Stimulated activated CD4-positive, alpha-beta T cell treated with anti-CD3 and anti-CD28 coated beads, Interleukin-1b, Interleukin-23, amount 100 ng/mL, for 1 hour (primary cell): ENCODE measurements at places on chromosomes 5 and 9.

GRCh38 chr9:121612511-121612998, 38.9 kb upstream of the DAB2IP start:
- DNase-seq, result no peak

GRCh38 chr5:93677359-93677891, 64.0 kb downstream of the POU5F2 start:
- no peak for DNase-seq

- DNase-seq, result no peak
Observed at GRCh38 chr9:20811872-20812271, 127.8 kb downstream of the FOCAD start.

DNA sequence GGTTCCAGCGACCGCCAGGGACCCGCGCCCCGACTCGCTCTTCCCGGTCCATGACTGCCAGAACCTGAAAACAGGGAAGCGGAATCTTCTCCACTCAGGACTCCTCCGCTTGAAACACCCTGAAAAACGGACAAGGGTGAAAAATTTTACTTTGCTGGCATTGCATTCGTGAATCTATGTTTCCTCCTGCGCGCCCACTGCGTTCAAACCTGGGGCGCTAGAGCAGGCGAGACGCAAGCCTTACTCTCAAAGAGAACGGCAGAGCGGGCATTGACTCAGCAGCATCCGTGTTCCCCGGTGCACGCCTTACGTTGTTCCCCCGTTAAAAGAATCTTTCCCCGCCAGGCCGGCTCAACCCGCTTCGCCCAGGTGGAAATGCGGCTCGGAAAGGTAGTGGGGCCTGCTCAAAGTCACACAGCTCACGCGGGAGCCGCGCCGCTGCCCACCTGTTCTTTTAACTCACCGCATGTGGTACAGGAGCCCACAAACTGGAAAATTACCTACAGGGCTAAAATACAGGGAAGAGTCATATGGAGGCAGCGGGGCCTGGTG, 999 bp upstream of the DRD1 start:
- DNase-seq, result no peak

GRCh38 chr9:88835038-88835466, 156.2 kb upstream of the S1PR3 start:
- no peak for DNase-seq

- no peak for DNase-seq
Observed at GRCh38 chr5:33576726-33577590, 136.2 kb downstream of the TARS1 start.

DNA sequence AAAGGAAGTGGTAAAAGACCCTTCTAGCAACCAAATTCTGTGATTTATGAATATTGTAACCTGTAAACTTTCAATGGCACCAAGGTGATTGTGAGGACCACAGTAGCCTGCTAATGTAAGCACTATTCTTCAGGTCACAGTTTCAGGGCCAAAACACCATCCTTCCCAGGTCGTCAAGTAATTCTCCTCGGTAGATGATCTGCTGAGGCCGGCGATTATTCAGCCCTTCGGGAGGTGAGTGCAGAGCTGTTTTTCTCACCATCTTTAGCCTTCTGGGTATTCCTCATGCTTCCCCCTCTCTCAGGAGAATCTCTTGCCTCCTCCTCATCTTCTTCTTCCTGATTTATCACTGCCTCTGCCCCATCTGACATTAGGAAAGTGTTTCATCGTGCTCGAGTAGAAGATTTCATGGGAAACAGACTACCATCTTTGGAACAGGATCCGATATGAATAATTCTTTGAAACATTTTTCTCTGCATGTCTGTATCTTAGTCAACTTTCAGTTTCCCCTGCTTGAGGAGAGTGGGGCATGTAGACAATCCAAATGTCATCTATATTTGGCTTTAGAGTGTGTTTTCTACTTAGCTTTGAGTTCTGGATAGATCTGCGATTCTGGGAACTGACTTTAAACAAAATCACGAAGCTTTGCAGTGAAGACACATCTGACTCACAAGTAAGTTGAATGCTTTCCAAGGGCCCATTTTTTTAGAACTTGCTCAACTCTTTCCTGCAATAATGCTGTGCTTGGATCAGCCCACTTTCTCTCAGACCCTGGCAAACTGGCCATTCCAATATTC, 173.9 kb downstream of the AOPEP start:
- DNase-seq, result no peak

GRCh38 chr5:180135967-180136629, 64.5 kb upstream of the RNF130 start:
- DNase-seq, result no peak

- DNase-seq, result no peak
Observed at GRCh38 chr5:6792376-6792775, 79.1 kb downstream of the TENT4A start.

GRCh38 chr9:4262735-4263141, 37.1 kb downstream of the GLIS3 start:
- no peak for DNase-seq

DNA sequence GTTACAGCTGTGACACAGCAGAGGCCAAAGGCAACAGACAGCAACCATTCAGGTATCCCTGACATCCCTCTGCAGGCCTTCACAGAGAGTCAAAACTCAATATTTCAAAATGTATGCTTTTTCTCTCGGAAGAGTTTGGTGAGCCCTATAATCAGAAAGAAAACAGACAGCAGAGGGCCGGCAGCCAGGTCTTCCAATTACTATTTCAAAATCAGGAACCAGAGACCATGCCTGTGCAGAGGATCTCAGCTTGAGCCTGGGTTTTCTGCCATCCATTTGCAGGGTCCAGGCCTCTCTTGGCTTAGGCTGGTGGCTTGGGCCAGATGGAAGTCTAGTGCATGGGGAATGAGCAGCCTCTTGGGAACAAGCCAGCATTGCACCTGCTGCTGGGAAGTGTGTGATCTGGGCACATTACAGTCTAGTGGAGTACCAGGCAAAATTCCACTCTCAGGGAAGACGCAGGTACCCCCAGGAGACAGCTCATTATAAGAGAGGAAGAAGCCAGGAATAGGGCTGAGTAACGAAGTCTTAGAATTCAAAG, 231.3 kb downstream of the ENC1 start:
- DNase-seq, result no peak

GRCh38 chr5:138580777-138581176, 5.6 kb upstream of the HSPA9 start:
- DNase-seq, result no peak

- no peak for DNase-seq
Observed at GRCh38 chr5:56262279-56262678, 29.1 kb upstream of the ANKRD55 start.

DNA sequence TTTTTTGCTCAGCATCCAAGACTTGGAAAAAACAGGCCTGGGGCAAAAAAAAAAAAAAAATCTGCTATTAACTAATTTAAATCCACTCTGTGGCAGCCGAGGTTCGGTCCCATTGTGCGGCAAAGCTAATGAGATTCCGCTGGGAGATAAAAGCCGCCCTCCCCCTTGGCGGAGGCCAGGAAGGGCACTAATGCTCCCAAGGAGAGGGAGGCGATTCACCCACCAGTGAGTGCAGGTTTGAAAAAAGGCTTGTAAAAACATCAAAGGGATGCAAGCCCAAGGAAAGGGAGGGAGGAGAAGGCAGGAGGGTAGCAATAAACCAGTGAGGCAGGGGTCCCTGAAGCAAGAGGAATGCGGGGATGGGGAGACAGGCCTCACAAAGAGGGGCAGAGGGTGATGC, 129.5 kb upstream of the RAPGEF1 start:
- no peak for DNase-seq

DNA sequence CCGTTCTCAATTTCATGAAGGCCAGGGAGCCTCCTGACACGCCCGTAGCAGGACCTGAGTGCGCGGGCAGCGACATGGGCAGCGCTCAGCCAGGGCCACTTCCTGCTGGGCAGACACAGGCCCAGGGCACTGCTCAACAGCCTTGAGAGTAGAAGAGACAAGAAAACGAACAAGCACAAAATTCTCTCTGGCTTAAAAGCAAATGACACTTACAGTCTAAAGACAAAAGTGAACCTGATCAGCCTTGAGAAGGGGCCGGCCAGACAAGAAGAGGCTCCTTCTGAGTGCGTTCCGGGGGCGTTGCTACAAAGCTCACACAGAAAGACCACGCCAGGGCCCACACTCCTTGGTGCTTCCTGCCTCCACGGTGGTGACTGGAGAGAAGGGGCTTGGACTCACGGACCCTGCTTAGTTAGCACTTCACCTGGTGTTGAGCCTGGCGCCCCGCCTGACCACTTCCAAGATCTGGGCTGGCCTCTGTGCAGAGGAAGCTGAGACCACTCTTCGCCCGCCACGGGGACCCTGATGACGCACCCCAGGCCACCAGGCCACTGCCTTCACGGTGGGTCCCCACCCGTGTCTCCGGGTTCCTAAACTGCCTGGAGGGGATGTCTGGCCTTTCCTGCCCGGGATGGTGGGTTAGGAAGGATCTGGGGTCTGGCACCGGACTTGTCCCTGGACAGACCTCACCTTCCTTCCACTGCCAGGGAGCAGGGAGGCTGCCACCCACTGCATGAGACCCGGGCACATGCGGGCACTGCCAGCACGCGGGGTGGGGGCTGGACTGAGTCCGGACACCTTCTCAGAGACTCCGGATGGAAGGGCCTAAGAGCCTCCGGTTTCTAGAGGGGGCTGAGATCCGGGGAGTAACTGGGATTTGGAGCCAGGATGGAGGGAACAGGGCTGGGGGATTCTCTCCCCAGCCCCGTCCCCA, 1.3 kb downstream of the SLC12A7 start:
- DNase-seq, result no peak

GRCh38 chr5:135130261-135131215, 96.5 kb upstream of the PITX1 start:
- no peak for DNase-seq

DNA sequence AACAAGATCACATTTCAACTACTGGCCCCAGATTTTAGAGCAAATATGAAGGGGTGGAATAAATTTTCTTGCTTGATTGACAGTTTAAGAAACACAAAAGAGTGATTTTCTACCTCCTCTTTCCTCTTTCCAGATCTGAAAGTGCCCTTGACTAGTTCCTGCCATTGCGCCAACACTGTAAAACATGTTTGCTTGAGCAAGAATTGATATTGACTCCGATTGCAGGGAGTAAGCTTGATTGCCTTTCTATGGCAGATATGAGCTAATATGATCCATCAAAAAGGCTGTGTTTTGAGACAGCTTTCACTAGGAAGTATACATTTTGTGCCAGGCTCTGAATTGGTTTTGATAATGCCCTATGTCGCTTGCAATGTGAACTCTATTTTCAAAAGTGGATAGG, 508.8 kb downstream of the SEMA5A start:
- DNase-seq, result no peak

DNA sequence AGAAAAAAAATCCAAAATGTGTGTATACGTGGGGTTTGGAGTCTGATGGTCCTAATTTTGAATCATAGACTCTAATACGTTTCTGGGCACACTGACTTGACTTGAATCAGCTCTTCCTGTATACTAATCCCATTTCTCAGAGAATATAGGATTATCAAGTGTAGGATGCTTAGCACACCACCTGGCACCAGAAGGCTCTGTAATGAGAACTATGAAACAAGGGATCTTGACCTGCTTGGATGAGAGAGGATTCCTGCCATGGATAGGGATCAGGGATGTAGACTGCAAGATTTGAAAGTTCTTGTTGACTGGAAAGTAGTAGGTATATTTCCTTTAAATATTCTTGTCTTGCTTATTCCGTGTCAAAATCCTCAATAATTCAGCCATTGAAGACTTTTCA, 7.8 kb downstream of the HSPA4 start:
- DNase-seq, result no peak

- no peak for DNase-seq
Observed at GRCh38 chr5:156584871-156585270, 257.9 kb downstream of the SGCD start.

- no peak for DNase-seq
Observed at GRCh38 chr5:139711906-139712224, 63.7 kb downstream of the CXXC5 start.

- no peak for DNase-seq
Observed at GRCh38 chr9:13351778-13352386, 72.4 kb upstream of the MPDZ start.

DNA sequence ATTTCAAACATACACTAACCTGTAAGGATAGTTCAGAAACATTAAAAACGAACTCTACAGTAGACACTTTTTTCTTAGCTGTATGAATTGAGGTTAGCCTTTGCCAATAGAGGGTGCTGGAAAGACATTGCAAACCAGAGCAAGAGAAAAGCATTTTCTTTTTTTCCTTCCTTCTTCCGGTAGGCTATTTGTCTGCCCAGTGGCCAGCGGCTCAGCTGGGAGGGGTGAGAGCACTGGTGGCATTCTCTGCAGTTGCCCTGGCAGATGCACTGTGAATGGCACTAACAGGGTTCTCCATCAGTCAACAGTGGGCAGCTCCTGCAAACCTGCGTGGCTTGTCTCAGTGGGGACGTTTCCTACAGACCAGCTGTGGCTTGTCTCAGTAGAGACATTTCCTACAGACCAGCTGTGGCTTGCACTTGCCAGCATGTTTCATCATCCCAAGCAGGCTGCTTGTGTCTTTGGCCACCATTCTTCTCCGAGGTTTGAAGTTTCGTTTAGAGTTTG, 984.5 kb upstream of the CDH18 start:
- DNase-seq, result no peak

- DNase-seq, result no peak
Observed at GRCh38 chr9:37198039-37198729, 77.8 kb downstream of the ZCCHC7 start.

DNA sequence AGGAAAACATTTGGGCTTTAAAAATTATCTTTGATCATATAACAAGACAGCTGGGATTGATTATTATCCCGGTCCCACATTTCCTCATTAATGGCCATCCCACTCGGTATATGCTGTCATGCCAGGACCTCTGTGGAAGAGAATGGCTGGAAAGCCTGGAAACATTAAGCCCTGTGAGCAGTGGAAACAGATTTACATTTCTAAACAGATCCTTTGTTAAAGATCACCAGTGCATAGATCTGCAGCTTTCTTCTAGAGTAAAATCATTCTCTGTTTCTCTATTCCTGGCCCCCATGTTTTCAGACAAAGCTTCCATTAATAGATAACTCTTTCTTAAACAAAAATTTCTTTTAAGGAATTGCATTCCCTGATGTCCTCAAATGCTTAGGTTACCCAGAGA, 152.2 kb downstream of the CAVIN4 start:
- DNase-seq, result no peak

DNA sequence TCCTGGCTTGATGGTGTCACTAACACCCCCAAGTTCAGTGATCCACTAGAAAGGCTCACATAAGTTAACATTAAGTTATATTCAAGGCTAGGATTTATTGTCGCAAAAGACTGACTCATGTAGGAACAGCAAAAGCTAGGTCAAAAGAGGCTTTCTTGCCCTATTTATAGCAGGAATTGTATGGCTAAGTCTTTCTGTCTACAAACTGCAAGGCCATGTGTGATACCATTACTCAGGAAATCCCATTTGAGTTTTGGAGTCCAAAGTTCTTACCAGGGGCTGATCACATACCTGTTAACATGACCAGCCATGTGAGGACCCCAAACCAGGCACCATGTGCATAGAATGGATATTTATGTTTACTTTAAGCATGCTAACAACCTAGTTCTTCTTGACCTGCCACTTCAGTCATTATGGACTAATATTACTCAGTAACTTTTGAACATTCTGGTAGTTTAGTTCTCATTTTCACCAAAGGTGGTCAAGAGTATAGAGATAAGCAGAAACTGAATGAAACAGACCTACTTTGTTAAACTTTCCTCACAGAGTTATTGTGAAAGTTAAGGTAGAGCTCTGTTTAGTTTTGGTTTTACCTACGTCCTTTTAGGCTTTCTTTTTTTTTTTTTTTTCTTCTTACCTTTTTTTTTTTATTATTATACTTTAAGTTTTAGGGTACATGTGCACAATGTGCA, 281.1 kb downstream of the FER start:
- no peak for DNase-seq
